ENCODE measurements at places on chromosomes 6 and 20. TPM values are rescaled to one million over a fixed set of nuclear protein-coding genes. Genes with fewer than 3 reads are reported as not detected.

DNA sequence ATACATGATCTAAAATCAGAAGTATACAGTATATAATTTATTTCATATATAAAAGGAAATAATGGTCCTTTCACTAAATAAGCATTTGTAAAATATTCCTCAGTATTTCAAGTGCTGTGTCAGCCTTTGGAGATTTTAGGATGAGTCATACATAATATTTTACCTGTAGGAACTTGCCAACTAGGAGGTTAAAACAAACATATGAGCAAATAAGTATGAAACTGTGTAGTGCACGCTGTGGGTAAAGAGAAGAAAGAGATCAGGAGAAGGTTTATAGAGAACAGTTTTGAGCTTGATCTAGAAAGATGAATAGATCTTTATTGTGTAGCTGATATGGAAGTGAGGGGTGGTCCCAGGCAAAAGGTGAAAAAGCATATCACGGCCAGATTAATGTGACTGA, 169.9 kb upstream of the RNF217 start:
- no peak for DNase-seq

DNA sequence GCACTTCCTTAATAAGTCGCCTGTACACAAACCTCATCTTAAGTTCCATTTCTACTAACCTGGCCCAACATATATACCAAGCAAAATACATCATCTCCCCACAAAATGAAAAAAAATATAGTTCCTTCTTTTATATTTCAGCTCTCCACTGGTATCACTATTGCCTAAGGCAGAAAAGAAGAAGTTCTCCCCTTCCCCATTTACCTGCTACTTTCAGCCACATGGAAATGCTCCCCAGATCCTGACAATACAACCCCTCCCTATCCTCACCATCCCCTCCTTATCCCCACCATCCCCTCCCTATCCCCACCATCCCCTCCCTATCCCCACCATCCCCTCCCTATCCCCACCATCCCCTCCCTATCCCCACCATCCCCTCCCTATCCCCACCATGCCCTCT, 175.7 kb downstream of the LINC00237 start:
- no peak for DNase-seq

- no peak for DNase-seq
Measured at GRCh38 chr6:100466410-100467128, 1.8 kb upstream of the SIM1 start.

DNA sequence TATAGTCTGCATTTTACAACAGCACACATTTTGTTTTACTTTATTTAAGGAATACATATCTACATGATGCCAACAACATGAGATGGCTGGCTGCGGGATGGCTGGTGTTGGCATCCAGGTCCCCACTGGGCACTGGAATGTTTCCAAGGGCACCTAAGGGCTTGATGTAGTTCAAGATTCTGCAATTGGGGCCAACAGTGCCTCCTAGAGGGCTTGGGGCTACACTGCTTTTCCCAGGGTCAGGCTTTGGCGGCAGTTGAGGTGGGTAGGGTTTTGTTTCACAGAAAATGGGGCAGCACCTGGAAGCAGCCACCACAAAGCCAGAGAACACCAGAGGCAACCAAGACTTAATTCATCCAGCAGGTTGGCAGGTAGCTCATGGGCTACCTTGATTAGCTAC, 202.2 kb upstream of the PRND start:
- no peak for DNase-seq

DNA sequence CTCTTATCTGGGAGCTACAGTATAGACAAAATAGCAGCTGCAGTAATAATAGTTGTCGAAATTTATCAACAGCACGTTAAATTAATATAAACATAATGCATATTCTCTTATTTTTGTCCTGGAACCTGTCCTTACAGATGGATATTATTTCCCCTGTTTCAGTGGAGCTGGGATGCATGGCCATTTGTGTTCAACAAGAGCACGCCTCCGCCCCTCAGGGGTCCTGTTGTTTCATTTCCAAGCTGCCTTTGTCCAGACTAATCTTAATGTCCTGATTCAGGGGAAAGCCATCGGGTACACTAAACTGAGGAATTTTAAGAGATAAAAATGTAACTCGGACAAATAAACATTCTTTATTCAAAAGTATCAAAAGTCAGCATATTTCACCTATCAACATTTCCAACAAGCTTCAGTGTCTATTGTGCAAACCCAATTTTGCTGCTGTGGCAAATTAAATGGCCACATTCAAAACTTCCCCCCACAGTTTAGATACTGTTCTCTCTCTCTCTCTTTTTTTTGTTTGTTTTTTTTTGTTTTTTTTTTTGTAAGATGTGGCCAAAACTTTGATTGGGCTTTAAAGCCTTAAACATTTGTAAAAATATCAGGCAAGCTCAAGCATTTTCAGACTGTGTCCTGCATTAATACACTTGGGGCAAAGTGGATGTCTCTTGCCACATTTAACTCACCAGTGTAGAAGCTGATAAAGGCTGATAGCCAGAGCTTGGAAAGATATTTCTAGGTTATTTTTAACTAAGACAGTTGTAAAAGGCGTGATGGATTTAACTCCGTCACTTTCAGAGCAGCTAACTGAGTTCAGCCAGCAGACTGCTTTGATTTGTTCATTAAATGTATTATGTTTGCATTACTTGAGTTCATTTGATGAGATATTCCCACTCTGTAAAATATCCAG, 112.5 kb upstream of the QKI start:
- no peak for DNase-seq

GRCh38 chr20:4820806-4821518, 99.3 kb downstream of the PRND start:
- DNase-seq: no peak

- DNase-seq: no peak
Measured at GRCh38 chr20:31566658-31567379, 38.3 kb upstream of the ID1 start.

DNA sequence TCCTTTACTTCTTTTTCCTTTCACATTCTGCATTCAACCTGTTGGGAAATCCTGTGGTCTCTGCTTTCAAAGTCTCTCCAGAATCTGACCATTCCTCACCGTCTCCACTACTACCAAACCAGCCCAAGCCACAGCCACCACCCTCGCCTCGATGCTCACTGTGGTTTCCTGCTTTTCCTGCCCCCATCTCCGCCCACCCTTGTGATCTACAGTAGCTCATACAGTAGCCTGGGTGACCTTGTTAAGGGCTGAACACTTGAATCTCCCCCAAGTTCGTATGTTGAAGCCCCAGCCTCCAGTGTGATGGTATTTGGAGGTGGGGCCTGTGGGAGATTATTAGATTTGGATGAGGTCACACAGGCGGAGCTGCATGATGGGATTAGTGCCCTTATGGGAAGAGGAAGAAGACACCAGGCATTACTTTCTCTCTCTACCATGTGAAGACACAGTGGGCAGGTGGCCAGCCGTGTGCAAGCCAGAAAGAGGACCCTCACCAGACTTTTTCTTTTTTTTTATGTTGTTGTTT, 189.0 kb upstream of the UST start:
- DNase-seq: no peak

DNA sequence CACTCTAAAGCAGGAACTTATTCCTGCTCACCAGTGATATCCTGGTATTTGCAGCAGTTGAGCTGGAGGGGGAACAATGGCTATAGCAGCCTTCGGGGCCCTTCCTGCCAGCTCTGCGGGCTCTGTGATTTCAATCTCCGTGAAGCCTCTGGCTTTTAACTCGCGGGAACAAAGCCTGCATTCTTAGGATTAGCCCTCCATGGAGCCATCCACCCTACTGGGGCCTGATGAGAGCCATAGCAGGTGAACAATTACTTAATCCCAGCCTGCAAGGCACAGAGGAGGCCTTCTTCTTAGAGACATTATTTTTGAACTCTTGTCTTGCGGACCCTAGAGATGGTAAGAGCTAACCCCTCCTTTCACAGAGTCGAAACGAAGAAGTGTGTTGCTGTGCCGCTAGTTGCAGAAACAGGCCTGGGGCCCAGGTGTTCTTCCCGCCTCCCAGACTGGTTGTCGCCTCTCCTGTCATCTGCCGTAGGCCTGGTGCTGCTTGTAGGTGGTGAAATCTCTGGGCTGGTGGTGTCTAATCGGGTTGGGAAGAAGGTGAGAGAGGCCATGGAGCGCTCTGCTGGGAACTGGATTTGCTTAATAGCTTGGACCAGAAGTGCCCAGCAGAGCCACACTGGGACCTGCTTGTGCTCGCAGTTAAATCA, 9.7 kb downstream of the GHRH start:
- DNase-seq: no peak

DNA sequence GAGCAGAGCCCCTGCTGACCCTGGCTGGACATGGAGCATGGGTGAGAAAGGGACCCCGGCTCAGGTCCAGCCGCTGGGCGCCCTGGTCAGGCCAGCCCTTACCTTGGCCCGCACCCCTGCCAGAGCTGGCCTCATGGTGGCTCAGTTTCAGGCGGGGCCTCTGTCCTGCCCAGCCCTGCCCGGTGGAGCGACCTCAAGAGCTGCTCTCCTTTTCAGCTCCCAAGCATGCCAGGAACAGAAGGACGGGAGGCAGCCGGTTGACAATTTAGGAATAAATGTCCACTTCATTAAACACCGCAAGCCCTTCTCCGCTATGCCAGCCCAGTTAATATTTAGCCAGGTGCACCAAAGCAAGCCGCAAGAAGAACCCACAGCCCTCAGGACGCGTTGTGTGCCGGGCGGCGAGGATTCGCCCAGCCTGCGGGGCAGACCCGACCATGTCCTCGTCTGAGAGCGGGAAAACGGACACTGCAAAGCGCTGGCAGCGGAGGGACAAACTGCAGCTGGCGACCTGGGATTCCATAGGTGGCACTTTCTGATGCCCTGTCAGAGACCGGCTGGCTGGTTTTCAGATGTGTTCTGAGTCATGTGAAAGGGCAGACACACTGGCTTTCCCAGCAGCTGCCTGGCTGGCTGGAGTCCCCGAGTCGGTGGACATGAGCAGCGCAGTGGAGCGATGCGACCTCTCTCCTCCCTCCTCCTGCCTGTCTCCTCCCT, 221.9 kb downstream of the TTLL2 start:
- DNase-seq: no peak

DNA sequence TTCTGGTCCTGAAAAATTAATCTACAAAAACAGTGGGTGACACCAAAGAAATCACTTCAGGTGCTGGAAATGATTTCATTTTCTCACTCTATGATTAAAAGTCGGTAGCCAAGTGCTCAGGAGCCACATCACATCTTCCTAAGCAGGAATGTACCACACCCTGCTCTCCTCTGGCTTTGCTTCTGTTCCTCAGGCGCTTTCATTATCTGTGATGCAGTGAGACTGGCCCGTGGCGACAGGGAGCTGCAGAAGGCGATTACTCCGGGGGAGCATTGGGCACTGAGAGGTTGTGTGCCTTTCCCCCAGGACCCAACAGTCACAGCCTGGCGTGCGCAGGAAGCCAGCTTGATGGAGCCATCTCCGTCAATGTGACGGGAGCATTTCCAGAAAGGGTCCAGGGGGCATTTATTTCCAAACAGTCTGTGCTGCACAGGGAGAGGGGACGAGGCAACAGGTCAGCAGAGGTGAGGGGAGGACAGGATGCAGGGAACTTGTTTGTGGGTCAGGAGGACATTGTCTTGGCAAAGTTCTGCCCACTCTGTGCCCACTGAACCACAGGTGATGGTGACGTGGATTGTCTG, 5.6 kb upstream of the ZNF831 start:
- no peak for DNase-seq

DNA sequence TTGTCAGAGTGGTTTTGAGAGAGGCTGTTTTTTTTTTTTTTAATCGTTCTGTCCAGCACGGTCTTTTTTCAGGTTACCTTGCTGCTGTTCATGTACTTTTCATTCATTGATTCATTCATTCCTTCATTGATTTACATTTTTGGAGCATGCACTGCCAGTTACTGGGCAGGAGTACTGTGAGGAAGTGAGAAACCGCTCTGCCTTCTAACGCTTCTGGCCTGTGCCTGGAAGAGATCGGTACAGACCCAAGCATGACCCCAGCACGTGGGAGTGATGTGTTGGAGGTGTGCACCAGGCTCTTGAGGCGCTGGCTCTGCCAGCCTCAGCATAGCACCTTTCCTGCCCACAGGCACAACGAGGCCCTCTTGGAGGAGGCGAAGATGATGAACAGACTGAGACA, 9.1 kb downstream of the RIPK1 start:
- DNase-seq: no peak

- peak; percentile 63 for DNase-seq
Measured at GRCh38 chr6:101741474-101742171, 348.1 kb downstream of the GRIK2 start.

- no peak for DNase-seq
Measured at GRCh38 chr6:15023448-15023847, 222.4 kb upstream of the JARID2 start.

- no peak for DNase-seq
Measured at GRCh38 chr20:4465855-4466545, 255.7 kb upstream of the PRND start.

Gene C6orf47
- 8.2 TPM for total RNA-seq

Gene SLC22A2
- total RNA-seq: not detected

Gene PPP1R3G
- total RNA-seq: 0.49 TPM

Gene TNF
- total RNA-seq: 0.15 TPM

Gene NKX2-2
- total RNA-seq: not detected

Gene RNF217
- total RNA-seq: 13.7 TPM

Gene SCRT2
- not detected for total RNA-seq
